ENCODE measurements at places on chromosomes 1 and 21.

DNA sequence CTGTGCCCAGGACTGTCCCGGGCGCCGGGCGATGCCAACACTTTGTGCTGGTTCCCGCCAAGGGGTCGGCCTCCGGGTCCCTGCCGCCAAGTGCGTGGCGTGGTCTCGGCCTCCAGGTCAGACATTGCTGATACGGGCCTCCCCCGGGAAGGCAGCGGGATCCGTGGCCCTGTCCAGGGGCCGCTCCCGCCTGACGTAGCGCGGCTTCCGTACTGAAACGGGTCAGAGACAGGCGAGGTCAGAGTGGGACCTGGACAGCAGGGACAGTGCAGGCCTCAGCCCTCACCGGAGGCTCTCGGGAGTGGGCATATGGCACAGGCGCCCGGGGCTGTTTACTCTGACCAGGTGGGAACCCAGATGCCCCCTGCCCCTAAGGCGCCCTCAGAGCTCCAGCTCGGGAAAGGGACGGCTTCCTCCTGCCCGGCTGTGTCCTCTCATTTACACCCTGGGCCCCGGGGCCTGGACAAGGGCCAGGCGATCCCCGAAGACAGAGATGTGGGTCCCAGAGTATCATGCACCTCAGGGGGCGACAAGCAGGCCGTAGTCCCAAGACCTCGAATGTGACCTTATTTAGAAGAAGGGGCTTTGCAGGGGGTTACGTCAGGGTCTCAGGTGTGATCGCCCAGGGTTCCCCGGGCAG, 8.8 kb upstream of the RNF223 start:
- H3K27me3 ChIP-seq, result no peaks in the 10 kb centered on the region
- H3K27ac ChIP-seq, result no peak overlapping the region
- no peak overlapping the region for H3K4me3 ChIP-seq
- no peaks in the 10 kb centered on the region for H3K4me1 ChIP-seq
- no peak for DNase-seq

DNA sequence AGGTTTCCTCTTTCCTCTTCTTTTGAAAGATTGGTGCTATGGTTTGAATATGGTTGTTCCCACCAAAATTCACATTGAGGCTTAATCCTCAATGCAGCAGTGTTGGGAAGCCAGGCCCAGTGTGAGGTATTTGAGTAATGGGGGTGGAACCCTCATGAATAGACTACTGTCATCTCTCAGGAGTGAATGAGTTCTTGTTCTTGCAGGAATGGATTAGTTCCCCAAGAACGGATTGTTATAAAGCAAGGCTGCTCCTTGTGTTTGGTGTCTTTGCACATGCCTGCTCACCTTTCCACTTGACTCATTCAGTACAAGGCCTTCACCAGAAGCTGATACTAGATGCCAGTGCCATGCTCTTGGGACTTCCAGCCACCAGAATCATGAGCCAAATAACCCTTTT, 223.2 kb downstream of the BACH1 start:
- H3K27me3 ChIP-seq, result no peaks in the 10 kb centered on the region
- H3K4me3 ChIP-seq, result no peak overlapping the region
- H3K4me1 ChIP-seq, result no peaks in the 10 kb centered on the region
- H3K27ac ChIP-seq, result no peak overlapping the region

GRCh38 chr1:66383611-66384010, 150.3 kb upstream of the SGIP1 start:
- no peaks in the 10 kb centered on the region for H3K36me3 ChIP-seq
- H3K4me3 ChIP-seq, result no peak overlapping the region
- no peak overlapping the region for H3K27ac ChIP-seq
- peaks cover 15% of the 10 kb centered on the region for H3K4me1 ChIP-seq
- H3K27me3 ChIP-seq, result no peaks in the 10 kb centered on the region

DNA sequence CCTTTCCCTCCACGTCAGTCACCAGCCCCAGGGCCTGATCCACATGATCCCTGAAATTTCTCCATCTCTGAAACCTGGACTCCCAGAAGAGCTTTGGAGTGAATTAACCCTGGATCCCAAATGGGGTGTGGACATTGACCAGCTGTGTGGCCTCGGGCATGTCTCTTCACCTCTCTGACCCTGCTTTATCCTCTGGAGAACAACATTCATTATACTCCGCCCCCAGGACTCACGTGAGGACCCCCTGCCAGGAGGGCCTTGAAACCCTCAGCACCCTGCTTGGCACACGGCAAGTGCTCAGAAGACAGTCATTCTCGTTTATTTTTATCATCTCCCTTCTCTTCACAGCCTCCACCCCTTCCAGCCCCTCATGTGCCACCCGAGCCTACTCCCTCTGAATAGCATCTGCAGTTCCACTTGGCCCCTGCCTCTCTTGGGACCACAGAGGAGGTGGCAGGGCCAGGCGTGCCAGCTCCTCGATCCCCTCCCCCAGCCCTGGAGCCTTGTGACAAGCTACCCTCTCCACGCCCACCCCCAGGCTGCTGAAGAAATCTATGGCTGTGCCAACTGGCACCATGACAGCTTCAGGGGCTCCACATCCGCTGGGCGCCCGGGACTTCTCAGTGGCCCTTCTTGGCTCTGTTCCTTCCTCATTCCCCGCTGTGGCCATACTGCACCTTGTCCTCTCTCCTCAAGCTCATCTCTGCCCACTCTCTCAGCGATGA, 18.0 kb downstream of the ADGRB2 start:
- peak overlapping the region; percentile 51 for H3K4me3 ChIP-seq
- DNase-seq, result no peak
- H3K27me3 ChIP-seq, result no peaks in the 10 kb centered on the region
- no peaks in the 10 kb centered on the region for H3K36me3 ChIP-seq
- H3K4me1 ChIP-seq, result peaks cover 40% of the 10 kb centered on the region
- peak overlapping the region; percentile 33 for H3K27ac ChIP-seq

DNA sequence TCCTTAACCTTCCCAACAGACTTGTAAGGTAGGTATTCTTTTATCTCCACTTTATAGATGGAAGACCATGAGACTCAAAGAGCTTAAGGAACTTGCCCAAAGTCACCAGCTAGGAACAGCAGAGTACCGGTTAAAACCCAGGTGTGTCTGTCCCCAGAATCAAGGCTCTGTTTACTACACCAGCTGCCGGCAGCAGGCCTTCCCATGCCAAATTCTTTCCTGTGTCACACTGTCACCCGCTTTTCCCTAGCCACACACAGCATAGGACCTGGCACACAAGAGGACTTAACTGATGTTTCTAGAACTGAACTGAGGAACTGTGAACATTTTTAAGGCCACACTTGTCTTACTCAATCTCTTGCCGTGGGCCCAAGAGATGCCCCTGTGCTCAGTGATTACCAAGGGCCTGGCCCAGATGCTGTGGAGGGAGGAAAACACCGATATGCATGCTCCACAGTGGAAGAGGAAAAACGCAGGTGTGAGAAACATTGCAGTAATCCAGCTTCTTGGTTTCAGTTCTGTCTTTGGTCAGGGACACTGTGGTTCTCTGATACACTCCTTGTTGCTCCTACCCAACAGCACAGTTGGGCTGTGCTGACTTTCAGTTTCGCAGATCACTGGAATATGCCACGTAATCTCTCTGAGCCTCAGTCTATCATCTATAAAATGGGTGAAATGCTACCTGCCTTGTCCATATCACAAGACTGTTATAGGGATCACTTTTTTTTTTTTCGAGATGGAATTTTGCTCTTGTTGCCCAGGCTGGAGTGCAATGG, 13.9 kb upstream of the LY9 start:
- H3K27ac ChIP-seq, result peak overlapping the region; percentile 73
- peak overlapping the region; percentile 76 for H3K4me3 ChIP-seq
- no peaks in the 10 kb centered on the region for H3K27me3 ChIP-seq
- no peak for DNase-seq
- H3K4me1 ChIP-seq, result peaks cover 20% of the 10 kb centered on the region

GRCh38 chr1:51241119-51241518, 5.0 kb downstream of the RNF11 start:
- H3K4me1 ChIP-seq, result peaks cover 41% of the 10 kb centered on the region
- H3K36me3 ChIP-seq, result peaks cover 2% of the 10 kb centered on the region
- no peak overlapping the region for H3K4me3 ChIP-seq
- DNase-seq, result no peak
- no peaks in the 10 kb centered on the region for H3K27me3 ChIP-seq

DNA sequence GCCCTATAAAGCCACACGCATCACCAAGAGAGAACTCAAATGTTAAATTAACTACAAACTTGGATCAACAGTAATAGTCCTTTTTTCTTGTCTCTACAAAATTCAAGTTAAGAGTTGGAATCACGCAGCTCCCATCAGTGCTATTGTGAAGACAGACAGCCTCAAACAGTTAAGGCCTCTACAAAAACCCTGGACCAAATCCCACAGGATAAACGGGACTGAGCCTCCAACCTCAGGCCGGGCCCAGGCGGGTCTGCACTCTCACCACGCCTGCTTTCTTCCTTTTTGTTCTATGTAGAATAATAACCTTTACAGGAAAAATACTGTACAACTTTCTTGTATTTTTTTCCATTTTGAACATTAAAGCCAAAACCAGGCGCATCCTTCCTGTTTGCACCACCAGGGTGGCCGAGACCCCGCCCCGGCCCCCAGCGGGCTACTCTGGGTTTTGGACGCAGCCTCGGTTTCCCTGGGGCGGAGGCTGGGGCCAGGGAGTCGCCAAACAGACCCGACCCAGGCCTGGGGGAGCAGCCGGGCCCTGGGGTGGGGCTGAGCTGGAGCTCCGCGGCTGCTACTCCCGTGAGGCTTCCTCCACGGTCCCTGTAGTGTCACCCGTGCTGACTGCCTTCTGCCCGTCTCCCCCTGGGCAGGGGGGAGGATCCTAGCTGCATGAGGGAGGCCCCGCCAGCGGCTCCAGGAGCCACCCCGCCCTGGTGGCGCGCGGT, 158.4 kb downstream of the CASZ1 start:
- no peak overlapping the region for H3K27ac ChIP-seq
- DNase-seq, result no peak
- H3K4me1 ChIP-seq, result no peaks in the 10 kb centered on the region

GRCh38 chr1:172671591-172671990, 12.7 kb downstream of the FASLG start:
- H3K27ac ChIP-seq, result peak overlapping the region; percentile 68
- peak overlapping the region; percentile 13 for H3K4me3 ChIP-seq
- peaks cover 20% of the 10 kb centered on the region for H3K36me3 ChIP-seq
- H3K27me3 ChIP-seq, result no peaks in the 10 kb centered on the region
- DNase-seq, result no peak

DNA sequence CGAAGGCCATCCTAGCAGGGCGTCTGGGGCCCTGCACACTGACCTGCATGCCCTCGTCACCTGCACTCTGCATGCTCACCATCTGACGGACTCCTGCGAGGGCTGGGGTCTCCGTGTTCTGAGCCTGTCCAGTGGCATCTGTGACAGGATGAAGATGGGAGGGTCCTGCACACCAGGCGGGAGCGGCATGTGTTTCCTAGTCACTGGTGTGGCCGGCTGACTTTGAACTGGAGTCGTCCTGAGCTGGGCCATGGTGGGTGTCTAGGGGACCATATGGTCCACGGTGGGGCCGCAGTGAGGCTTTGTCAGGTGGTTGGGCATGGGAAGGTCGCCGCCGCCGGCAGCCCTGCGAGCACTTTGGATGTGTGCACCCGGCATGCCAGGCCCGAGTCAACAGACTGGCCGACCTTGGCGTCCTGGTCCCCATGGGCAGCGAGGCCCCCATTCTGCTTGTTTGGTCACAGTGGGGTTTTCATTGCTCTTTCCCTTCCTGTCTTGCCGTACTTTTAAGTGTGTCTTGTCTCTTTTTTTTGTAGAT, 16.7 kb upstream of the DIP2A start:
- no peaks in the 10 kb centered on the region for H3K27me3 ChIP-seq
- H3K4me1 ChIP-seq, result peaks cover 11% of the 10 kb centered on the region
- peaks cover 36% of the 10 kb centered on the region for H3K36me3 ChIP-seq
- peak overlapping the region; percentile 13 for H3K27ac ChIP-seq
- DNase-seq, result no peak

DNA sequence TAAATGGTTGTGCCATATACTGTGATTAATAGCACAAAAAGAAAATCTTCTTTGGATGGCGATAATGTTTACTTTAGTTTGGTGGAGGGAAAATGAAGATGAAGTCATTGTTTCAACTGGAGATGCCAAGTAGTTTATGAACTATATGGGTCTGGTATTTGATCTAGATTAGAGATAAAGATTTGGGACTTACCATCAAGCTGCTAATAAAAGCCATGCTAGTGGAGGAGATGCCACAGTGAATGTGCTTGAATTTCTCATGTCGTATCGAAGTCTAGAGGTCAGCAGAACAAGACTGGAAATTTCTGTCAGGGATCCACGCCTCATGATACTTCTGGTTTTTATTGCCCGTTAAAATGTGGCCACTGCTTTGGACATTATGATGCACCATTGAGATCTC, 742.0 kb downstream of the NCAM2 start:
- no peaks in the 10 kb centered on the region for H3K27me3 ChIP-seq
- H3K4me1 ChIP-seq, result no peaks in the 10 kb centered on the region
- DNase-seq, result no peak
- H3K27ac ChIP-seq, result no peak overlapping the region
- H3K4me3 ChIP-seq, result no peak overlapping the region

GRCh38 chr21:46035809-46036695, 54.5 kb downstream of the COL6A1 start:
- H3K27me3 ChIP-seq, result peaks cover 9% of the 10 kb centered on the region
- H3K4me1 ChIP-seq, result no peaks in the 10 kb centered on the region
- no peak overlapping the region for H3K4me3 ChIP-seq
- peaks cover 4% of the 10 kb centered on the region for H3K36me3 ChIP-seq
- no peak for DNase-seq
- H3K27ac ChIP-seq, result no peak overlapping the region

DNA sequence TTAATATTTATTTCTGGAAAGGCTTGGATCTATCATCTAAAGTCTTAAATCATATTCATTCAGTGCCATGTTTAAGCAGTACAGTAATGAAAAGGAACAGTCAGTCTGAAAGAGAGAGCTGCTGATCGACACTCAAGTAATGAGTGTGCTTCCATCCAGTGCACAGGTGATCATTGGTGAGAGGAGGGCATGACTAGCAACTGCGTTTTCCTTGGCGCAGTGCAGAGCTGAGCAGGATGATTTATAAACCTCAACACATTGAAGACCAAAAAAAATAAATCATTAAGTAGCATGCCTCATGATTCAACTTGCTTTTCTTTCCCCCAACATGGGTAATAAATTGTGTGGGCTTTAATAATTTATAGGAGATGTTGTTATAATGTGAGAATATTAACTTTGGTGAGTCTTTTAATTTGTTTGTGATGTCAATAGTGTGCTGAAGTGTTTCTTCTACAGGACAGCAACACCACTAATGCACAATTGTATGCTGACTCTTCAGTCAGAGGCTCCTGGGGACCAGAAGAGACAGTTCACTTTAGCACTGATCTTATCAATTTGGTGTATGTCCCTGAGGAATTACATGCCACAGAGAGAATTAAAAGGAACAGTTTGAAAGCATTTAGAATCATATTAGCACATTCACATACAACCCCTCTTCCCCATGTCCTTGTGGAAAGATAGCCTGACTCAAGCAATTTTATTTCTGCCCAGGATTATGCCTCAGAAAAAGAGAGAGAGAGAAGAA, 199.7 kb upstream of the ADGRL2 start:
- no peaks in the 10 kb centered on the region for H3K27me3 ChIP-seq
- no peak for DNase-seq
- no peaks in the 10 kb centered on the region for H3K36me3 ChIP-seq
- H3K4me1 ChIP-seq, result no peaks in the 10 kb centered on the region
- H3K4me3 ChIP-seq, result no peak overlapping the region

GRCh38 chr1:12087797-12088314, 24.8 kb downstream of the TNFRSF8 start:
- peaks cover 8% of the 10 kb centered on the region for H3K36me3 ChIP-seq
- peak overlapping the region; percentile 87 for H3K27ac ChIP-seq
- peak; percentile 22 for DNase-seq
- peaks cover 56% of the 10 kb centered on the region for H3K4me1 ChIP-seq
- no peaks in the 10 kb centered on the region for H3K27me3 ChIP-seq

- no peaks in the 10 kb centered on the region for H3K4me1 ChIP-seq
- H3K4me3 ChIP-seq, result no peak overlapping the region
- no peak overlapping the region for H3K27ac ChIP-seq
- DNase-seq, result no peak
Measured at GRCh38 chr1:47477595-47478080, 39.8 kb downstream of the FOXD2 start.
